ENCODE measurements at places on chromosomes 1 and 21. TPM values are rescaled to one million over a fixed set of nuclear protein-coding genes. Genes with fewer than 3 reads are reported as not detected.

DNA sequence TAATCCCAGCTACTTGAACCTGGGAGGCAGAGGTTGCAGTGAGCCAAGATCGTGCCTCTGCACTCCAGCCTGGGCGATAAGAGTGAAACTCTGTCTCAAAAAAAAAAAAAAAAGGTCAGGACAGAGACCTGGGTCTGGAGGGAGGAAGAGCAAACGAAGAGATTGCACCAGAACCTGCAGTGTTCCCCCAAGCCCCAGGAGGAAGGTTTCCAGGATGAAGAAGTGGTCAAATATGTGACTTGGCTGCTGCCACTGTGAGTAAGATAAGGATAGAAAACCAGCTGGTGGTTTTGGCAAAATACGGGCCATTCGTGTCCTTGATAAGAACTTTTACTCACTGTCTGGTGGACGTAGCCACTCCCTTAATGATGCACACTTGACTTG lies 42.2 kb downstream of the CLDN14 start:
- DNase-seq: no peak

DNA sequence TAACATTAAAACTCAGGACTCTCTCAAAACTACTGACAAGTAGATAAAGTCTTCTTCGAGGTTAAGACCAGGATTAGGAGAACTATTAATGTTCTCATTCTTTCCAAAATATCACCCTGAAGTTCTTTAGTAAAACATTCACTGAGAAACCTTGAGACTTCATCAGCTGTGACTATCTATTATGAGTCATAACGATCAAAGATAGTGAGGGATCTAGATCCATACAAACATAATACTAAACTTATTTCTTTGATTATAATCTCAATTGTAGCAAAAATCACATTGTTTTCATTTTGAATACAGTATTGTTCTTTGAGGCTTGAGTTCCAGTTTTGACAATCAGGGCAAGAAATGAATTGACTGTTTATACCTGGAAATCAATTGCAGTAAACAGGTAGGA lies 11.1 kb downstream of the PYHIN1 start:
- DNase-seq: no peak

GRCh38 chr1:173925306-173926242 lies 8.4 kb upstream of the SERPINC1 start:
- no peak for DNase-seq

The SSU72 gene
- polyA plus RNA-seq: 99.7 TPM
